Stimulated activated CD8-positive, alpha-beta memory T cell treated with anti-CD3 and anti-CD28 coated beads, Interleukin-4, amount 100 ng/mL, for 1 hour (primary cell): ENCODE measurements at places on chromosomes 6 and 20.

- DNase-seq: no peak
These were observed 50.1 kb downstream of the NUP153 start for GRCh38 chr6:17656644-17657043.

GRCh38 chr6:39061182-39061581 lies 12.6 kb downstream of the GLP1R start:
- no peak for DNase-seq

DNA sequence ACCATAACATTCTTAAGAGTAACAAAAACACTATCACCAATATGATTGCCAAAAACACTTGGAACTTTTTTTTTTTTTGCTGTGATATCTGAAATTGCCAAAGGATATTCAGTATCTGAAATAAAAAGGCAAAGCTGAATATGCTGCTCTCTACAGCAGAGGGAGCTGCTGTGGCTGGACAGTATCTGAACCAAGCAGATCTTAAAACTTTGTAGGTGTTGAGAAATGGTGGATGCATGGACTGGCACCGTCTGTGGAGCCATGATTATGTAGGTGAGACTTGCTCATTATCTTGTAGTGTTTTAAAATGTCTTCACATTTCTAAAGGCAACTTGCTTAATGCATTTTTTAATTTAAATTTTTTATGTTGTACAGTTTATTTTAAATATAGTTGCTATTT lies 9.2 kb downstream of the PDCD2 start:
- no peak for DNase-seq

- DNase-seq: no peak
These were observed 47.2 kb upstream of the PLCB4 start for GRCh38 chr20:9021699-9022098.

DNA sequence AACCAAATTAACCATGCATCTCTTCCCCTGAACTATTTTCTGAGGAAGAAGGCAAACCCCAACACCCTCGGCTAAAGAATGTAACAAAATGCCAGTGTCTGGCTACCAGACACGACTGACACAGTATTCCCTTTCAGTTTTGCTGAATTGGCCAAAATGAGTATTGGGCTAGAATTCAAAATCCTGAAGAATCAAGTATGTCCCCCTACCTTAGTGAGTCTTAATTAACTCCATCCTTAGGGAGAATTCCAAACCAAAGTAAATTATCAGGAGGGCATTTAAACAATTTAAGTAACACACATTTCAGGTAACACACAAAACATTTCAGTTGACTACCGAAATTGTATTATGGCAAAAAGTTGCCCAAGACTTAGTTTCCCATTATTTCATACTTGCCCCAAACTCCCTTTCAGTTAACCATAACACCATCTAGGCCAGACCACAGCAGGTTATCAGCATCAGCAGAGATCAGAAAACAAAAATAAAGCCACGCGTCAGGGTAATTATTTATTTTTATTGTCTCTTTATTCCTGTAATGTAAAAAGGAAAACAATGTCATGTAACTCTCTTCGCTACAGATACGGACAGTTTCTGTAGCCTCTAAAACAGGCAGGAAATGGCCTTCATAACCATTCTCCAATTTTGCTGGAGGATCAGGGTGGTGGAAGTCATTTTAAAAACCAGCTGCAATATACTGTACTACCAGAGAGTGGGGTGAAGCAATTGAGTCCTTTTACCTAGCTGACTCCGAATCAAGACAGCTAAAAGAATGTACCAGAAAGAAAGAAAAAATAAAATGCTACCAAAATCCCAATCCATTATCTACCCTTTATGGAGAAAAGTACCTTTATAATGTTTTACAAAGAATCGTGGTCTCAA lies 1.9 kb downstream of the SNX5 start:
- no peak for DNase-seq

DNA sequence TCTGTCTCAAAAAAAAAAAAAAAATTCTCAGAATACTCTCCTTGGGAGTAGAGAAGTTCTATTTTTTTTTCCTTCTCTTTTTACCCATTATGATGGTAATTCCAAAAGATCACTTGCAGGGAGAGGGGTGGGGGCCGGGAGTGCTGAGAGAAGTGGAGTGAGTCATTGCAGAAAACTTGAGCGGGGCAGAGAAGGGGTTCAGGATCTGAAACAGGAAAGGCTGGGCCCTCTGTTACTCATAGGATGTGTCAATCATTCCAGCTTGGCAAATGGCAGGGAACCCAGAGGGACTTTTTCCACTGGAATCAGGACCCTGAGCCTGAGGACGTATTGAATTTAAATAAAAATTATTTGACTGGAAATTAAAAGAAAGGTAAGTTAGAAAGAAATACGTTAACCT lies 111.4 kb upstream of the ARMC2 start:
- DNase-seq: no peak

DNA sequence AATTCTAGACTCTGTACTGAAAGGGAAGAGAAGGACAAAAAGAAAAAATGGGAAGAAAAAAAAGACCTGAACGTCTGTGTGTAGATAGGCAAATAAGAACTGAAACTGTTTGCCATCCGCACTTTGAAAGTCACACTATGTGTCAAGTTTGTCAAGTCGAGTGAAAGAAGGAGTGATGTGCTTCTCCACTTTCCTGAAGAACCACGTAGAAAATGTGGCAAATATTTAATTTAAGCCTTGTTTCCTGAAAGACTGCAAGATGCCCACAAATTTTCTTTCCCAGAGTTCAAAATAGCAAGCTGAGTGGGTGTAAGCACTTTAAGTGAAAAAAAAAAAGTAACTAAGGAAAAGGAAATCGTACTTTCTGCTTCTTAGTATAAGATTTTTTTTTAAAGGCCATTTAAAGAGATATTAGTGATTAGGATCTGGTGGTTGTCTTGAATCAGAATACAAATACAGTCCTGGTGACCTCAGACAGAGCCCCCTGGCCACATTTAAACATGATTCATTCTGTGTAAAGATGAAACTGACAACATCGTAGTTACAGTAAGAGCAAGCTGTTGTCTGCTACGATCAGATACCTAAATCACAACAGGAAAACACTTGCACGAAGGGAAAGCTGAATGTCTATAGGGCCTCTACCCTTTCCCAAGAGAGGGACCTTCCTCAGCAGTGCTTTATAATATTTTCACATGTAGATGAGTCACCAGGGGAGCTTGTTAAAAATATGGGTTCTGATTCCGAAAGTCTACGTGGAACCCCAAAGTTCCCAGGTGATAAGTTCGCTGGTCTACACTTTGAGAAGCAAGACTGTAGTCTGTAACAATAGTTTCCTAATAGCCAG lies 102.3 kb downstream of the HIVEP2 start:
- no peak for DNase-seq

- DNase-seq: no peak
These were observed 472 bp upstream of the PAQR8 start for GRCh38 chr6:52361414-52361944.

- DNase-seq: no peak
These were observed 12.8 kb upstream of the DUSP22 start for GRCh38 chr6:279341-280029.

DNA sequence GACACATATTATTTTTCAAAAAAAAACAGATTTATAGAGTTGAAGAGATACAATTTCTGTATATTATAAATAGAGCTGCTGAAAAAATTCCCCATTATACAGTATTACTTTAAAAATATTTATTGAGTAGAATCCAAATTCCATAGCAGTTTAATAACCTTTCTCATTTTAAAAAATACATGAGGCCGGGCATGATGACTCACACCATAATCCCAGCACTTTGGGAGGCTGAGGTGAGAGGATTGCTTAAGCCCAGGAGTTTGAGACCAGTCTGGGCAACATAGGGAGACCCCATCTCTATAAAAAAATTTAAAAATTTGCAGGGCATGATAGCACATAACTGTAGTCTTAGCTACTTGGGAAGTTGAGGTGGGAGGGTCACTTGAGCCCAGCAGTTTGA lies 13.0 kb downstream of the ATRN start:
- DNase-seq: no peak

GRCh38 chr6:82701341-82701740 lies 337.7 kb downstream of the TPBG start:
- DNase-seq: no peak

- DNase-seq: no peak
These were observed 40.0 kb upstream of the ANKRD60 start for GRCh38 chr20:58268421-58268821.

DNA sequence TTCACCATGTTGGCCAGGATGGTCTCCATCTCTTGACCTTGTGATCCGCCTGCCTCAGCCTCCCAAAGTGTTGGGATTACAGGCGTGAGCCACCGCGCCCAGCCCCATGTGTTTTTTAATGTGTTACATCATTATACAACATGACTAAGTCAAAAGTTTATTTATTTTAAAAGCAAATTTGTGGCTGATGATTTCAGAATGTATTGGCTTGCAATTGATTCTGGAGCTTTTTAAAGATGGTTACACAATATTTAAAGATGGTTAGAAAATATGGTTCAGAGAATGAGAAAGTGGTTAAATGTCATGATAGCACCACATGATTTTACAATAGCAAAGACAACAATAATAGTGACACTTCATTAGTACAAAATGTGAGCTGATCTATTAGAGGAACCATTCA lies 80.5 kb downstream of the SASH1 start:
- DNase-seq: no peak
